Vagina (tissue), 2 donors: ENCODE measurements at places on chromosomes 5 and 9. TPM values are rescaled to one million over a fixed set of nuclear protein-coding genes. Genes with fewer than 3 reads are reported as not detected.

DNA sequence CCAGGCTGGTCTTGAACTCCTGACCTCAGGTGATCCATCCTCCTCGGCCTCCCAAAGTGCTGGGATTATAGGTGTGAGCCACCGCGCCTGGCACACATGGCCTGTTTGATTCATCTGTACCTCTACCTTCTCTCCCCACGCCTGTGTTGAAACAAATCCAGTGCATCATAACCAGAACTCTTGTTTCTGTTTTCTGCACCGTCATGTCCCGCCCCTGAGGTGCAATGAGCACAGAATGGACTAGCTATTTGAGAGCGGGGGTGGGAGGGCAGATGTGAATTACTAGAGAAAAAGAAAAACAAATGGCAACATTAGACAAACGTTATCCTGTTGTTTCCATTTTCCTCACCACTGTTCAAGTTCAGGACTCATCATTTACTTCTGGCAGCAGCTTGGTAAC, 10.7 kb upstream of the FAM193B start:
- DNase-seq: no peak

DNA sequence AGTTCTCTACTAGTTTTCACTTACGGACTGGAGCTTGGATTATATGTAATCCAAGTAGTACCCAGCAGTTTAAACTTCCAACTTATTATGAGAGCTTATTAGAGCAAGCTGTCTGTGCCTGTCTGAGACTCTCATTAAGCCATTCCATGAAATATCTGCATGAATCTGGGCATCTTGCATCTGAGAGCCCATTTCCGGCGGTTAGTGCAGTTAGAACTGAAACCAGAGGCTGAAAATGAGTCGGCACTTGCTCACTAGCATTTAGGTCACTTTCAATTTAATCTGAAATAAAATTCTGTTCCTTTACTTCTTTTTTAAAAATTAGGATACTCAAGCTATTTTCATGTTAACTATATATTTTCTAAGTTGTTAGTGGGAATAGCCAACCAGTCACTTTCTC, 102.2 kb downstream of the MEGF10 start:
- DNase-seq: no peak

DNA sequence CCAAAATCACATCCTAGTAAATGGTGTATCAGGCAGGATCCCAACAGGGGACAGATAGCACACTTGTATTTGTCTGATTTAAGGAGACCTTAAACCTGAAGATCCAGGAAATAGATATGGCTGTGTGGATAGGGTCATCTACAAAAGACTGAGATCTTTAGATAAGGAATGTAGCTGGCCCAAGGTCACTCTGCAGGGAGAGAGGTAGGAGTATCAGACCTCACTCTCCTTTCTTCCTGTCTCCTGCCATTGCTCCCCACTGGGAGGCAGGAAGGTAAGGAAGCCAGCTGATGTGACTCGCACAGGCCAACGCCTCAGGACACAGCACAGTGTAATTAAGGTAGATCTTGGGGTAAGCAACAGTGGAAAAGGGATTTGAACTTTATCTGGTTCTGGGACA, 85.8 kb downstream of the PLPPR1 start:
- no peak for DNase-seq

- no peak for DNase-seq
Observed at GRCh38 chr9:15238646-15239045, 68.4 kb downstream of the TTC39B start.

DNA sequence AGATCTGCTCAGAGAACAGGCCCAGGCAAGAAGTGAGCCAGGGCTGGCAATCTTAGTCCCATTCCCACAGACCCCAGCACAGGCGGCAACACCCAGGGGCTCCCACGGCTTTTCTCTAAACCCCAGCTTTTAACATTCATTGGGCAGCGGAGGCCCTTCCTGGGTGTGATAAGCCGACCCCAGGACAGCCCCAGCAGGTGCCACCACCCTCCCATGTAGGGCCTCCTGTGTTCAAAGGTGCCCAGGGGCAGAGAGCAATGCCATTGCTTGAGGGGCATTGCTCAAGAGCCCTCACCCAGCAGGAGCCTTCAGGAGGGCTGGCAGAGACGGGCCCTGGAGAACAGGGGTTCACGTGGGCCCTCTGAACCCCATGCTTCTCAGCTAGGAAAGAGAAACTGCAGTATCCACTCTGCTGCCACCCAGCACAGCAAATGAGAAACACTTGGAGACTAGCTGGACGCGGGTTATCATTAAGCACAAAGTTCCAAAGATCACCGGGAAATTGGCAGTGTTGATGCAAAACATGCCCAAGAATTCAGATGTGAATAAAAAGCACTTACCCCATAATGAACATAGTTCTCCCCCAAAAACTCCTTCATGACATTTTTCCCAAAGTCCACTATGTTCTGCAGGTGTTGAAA, 13.9 kb downstream of the IPPK start:
- DNase-seq: no peak

DNA sequence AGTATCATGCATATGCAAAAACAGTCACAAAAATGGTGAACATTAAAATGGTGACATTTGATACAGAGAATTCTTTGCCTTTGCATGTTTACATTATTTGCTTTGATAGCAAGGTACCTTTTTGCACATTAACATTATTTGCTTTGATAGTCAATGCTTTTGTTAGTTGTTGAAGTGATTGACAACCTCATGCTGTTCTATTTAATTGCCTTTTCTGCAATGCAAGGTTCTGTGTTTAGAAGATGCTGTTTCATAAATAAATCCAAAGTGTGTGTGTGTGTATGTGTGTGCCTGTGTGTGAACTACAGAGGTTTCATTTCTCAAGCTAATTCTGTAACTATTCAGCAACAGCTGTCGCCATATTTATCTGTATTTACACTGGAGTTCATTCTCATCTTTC, 668.7 kb downstream of the NR2F1-AS1 start:
- DNase-seq: no peak

Gene CCNI2
- total RNA-seq: not detected

Gene ADRA1B
- 0.74 TPM for total RNA-seq

Gene SLC6A7
- total RNA-seq: 0.25 TPM
